Inflammatory macrophage (primary cell): ENCODE measurements at places on chromosomes 2 and 18.
A peak's percentile ranks its signal among the peaks of the same experiment; 100 is the strongest.

- DNase-seq, result no peak
These were observed 45.2 kb upstream of the NYAP2 start for GRCh38 chr2:225354281-225354774.

- DNase-seq, result no peak
These were observed 54.9 kb downstream of the SRD5A2 start for GRCh38 chr2:31525876-31526275.

GRCh38 chr2:120425014-120425413 is 79.1 kb downstream of the INHBB start:
- DNase-seq, result no peak

DNA sequence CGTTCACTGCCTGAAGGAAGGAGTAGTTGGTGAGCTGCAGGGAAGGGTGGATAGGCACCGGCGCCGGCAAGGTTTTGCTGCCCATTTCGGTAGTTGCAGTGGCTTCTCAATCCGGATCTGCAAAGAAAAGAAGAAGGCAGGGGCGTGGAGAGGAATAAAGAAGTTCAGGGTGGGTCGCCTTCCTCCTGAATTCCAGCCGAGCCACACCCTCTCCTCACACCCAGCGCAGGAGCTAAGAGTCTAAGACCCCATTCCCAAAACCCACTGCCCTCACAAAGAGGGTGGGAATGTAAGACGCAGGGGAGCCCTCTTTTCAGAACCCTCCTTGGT is 4.7 kb downstream of the OSR1 start:
- DNase-seq, result no peak

- peak; percentile 74 for DNase-seq
These were observed 4.8 kb downstream of the UXS1 start for GRCh38 chr2:106189325-106189724.

GRCh38 chr2:13696601-13697000 is 935.9 kb upstream of the LRATD1 start:
- DNase-seq, result no peak
